Activated T-helper 9 cell treated with anti-CD3 and anti-CD28 coated beads, Interleukin-2, amount 50 U/mL, for 16 hours (primary cell): ENCODE measurements at places on chromosomes 3 and 15.

DNA sequence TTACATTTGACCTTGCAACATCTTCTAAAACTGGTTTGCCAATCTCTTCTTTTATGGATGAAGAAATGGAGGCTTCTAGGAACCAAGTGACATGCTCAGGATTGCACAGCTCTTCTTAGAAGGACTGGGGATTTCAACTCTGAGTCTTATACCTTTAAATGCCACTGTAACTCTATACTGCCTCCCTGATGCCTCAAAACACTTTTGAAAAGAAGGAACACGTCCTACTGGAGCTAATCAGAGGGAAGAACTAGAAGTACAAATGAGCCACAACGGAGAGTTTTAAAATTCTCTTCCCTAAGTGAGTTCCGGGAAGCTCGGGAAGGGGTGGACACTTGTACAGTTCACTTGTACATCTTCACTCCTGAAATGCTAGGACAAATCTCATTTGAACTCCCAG is 949 bp upstream of the MITF start:
- DNase-seq, result no peak

- DNase-seq, result no peak
Observed at GRCh38 chr3:154427685-154428285, 2.2 kb downstream of the GPR149 start.

- DNase-seq, result no peak
Observed at GRCh38 chr15:90234096-90234988, at the start of gene GDPGP1. Gene GDPGP1 (plus strand): TSS chr15:90234209. CDS start chr15:90240909, 6,700 bp downstream.

DNA sequence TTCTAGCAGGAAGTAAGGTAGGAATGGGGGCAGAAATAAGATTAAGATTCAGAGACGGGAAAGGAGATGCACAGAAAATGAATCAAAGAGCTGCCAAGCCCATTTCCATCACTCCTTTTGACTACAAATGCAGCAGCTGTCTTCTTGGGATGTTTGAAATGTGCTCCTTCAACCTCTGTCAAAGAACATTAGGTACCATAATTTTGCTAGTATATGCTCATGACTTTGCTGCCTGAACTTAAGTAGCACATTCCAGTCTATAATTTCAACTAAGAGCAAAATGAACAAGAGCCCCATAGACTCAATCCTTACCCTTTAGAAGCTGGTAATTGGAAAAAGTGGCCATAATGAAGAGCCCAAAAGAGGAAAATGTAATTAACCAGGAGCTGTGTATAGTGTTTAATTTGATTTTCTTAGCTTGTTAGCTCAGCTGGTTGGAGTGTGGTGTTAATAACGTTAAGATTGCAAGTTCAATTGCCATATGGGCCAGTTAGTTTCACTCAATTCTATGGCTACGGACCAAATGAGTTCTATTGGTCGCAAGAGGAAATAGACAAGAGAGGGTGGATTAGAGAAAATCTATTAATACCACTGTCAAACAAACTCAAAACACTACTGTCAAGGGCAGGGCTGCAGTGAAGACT is 349.9 kb downstream of the ZBBX start:
- DNase-seq, result no peak

DNA sequence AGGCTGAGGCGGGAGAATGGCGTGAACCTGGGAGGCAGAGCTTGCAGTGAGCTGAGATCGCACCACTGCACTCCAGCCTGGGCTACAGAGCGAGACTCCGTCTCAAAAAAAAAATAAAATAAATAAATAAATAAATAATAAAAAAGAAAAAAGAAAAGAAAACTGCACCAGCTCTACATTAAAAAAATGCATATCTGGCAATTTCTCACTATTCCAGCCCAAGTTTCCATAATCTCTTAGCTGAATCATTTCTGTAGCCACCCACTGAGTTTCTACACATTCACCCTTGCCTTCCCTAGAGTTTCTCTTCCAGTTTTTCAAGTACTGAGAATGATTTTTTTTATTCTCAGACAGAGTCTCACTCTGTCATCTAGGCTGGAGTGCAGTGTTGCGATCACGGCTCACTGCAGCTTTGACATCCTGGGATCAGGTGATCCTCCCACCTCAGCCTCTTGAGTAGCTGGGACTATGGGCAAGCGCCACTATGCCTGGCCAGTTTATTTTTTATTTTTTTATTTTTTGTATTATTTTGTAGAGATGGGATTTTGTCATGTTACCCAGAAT is 24.5 kb upstream of the SLC7A14 start:
- DNase-seq, result no peak

DNA sequence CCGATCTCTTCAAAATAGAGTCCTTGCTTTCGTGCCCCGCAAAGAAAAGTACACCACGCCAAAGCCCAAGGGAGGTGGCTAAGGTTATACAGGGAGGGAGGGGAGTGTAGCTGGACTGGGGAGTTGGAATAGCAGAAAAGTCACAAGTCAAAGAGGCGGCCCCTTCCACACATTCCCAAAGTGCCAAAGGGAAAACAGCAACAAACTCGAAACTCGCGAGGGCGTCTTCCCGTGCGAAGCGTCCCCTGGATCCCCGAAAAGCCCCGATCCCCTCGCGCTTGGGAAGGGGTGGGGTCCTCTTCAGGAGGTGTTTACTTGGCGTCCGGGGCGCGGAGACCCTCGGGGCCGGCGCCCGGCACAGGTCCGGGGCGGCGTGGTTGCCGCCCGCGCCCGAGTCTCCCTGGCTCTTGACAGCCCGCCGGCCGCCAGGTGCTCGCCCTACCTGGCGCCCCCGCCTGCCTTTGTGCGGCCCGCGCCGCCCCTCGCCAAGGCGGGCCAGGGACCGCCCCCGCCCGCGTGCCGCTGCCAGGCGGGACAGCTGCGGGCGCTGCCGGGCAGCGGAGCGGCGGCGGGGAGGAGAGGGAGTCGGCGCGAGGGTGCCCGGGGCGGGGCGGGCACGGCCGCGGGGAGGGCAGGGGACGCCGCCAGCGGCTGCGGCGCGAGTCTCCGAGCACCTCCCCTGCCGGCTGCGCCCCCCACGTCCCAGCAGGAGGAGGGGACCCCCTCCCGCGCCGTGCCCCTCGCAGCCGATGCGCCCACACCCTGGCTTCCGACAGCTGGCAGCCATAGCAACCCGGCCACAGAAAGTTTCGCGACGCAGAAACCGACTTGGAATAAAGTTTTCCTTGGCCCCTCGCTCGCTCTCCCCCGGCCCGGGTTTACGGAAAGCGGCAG is 966 bp downstream of the MYO1E start:
- no peak for DNase-seq

DNA sequence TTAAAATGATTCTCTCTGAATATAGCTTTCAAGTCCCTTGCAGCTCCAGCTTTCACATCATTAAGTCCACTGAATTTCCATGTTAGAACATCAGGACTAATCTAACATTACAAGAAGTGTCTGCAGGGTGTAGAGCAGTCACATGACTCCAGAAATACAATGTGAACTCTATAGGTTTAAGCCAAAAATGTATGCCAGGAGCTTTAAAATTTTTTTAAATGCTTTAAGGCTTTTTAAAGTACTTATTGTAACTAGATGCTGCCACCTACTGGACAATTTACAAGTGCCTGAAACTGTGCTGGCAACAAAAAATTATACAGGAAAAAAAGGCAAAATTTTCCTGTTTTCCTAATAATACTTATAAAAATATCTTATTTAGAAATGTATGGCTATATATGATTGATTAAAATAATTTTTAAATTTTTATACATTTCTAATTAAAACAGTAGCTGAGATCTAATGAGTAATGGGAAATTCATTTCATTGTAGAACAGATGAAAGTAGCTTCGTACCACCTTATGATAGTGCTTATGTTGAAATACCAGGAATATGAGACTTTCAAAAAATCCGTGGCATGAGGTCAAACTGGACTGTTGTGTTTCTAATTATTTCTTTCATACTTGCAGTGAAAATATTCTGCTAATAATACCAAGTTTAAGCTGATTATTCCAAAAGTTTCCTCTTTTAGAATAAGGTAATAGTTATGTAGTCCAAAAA is 25.7 kb downstream of the FSIP1 start:
- no peak for DNase-seq

GRCh38 chr3:99635348-99635747 is 3.0 kb upstream of the COL8A1 start:
- no peak for DNase-seq

- no peak for DNase-seq
Observed at GRCh38 chr15:80608688-80609087, 86.4 kb upstream of the ABHD17C start.

GRCh38 chr3:190172751-190173150 is 52.1 kb upstream of the P3H2 start:
- no peak for DNase-seq

- DNase-seq, result no peak
Observed at GRCh38 chr15:31024330-31024729, 32.9 kb upstream of the MTMR10 start.

DNA sequence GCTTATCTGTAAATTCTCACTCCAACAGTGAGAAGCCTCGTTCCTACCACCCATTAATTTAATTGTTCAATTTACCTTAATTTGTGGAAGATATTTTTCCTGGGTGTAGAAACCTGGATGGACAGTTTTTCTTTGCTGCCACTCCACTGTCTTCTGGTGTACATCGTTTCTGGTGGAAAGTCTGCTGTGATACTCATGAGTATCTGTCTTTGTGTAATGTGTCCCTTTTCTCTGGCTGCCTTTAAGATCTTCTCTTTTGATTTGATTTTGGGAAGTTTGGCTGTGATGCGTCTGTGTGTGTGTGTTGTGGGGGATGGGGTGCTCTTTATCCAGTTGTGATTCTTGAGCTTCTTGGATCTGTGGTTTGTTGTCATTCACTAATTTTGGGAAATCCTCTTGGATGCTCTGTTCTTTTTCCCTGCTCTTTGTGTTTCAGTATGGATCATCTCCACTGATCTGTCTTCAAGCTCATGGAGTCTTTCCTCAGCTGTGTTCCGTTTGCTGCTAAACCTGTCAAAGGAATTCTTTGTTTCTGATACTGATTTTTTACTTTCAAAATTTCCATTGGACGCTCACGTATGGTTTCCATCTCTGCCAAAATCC is 42.2 kb upstream of the NR2C2 start:
- no peak for DNase-seq

- DNase-seq, result no peak
Observed at GRCh38 chr3:131501949-131502348, 822 bp downstream of the MRPL3 start.

DNA sequence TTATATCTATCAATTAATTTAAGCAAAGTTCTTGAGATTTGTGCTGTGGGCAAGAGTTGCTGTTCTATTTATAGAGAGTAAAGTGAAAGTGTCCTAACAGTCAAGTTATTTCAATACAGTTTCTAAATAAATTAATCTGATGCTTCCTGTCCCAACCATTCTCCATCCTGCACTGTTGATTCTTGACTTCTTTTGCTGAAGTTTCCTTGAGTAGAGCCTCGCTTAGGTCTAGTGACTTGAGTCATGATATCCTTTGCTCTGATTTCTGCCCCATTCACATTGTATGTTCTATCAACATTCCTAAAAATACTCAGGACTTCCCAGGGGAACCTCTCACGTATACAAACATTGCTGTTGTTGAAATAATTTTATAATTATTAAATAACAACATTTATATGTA is 498.4 kb upstream of the ALCAM start:
- no peak for DNase-seq

GRCh38 chr3:69588170-69588569 is 151.1 kb upstream of the MITF start:
- no peak for DNase-seq

DNA sequence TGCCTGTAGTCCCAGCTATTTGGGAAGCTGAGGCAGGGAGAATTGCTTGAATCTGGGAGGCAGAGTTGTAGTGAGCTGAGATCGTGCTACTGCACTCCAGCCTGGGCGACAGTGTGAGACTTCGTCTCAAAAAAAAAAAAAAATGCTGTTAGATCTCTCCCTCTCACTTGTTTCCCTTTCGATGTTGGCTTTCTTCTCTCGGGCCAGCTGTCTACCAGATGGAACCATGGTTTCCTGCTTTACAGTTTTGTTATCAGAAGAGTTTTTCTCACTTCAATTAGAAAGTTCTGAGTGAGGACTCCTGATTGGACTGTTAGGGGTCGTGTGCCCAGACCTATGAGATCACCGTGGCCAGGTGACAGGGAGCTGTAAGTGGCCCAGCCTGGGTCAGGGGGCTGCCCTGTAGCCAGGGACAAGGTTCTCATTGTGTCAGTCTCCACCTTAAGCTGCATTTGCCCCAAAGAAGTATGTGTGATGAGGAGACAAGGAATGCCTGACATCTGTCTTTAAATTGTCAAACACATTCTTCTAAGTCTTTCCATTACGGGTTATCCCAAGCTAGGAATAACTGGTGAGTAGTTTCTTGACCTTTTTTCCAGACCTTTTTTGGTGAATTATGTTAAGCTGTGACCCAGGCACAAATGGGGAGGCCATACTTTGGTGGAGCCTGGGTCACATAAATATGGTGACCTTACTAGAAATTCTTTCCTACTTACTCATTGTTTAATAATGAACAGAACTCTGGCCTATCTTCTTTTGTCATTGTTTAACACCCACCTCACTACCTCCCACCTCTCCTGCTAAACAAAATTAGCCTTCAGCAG is 25.2 kb downstream of the SNAPC5 start:
- no peak for DNase-seq

GRCh38 chr3:162641907-162642306 is 1145.3 kb downstream of the OTOL1 start:
- no peak for DNase-seq

- no peak for DNase-seq
Observed at GRCh38 chr3:124837730-124838186, 49.4 kb downstream of the ITGB5 start.

- DNase-seq, result no peak
Observed at GRCh38 chr3:43346978-43347749, 60.8 kb downstream of the SNRK start.

DNA sequence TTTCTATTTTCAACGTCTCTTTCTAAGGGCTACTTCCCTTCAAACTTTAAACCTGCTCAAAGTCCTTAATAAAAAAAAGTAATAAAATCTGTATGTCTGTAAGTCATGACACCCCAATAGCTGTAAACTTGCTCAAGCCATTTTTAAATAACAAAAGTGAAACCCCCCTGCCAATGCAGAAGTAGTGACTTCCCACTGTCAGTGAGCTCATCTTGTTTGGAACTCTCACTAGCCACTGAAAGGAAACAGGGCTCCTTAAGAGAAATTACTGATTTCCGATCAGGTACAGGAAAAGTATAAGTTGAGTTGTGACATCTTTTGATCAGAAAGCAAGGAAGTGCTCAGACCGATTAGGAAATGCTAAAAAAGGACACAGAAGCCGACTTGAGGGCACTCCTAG is 27.6 kb upstream of the GPR171 start:
- no peak for DNase-seq

DNA sequence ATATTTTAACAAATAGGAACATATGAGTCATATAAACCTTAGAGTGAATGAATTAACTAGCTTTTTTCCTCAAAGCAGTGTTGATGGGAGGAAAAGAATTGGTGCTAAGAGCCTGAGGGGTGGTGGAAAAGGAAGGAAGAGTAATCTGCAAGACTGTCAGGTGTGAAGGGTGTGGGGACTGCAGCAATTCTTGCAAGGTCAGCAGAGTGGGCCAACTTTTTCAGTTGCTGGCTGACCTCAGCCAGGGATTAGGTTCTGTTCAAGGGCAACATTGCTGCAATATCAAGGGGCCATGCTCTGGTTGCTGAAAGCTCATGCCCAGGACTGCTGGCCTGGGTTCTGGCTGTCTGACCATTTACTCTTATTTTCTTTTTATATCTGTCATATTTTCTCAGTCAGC is 23.0 kb upstream of the CLRN1 start:
- DNase-seq, result no peak

GRCh38 chr3:72093270-72093991 is 308.5 kb upstream of the PROK2 start:
- no peak for DNase-seq
